ENCODE measurements at places on chromosomes 12 and 14. TPM values are rescaled to one million over a fixed set of nuclear protein-coding genes. Genes with fewer than 3 reads are reported as not detected.

Gene B4GALNT1
- 2.8 TPM for total RNA-seq

Gene KCNK10
- total RNA-seq = not detected

Gene PIWIL1
- total RNA-seq = not detected

Gene GSG1
- 0.85 TPM for total RNA-seq

Gene TSPAN11
- under 0.01 TPM for total RNA-seq

Gene PTPRR
- total RNA-seq = 2.8 TPM

Gene APPL2
- 27.1 TPM for total RNA-seq

Gene USP44
- 0.58 TPM for total RNA-seq

Gene PAWR
- 57.5 TPM for total RNA-seq

Gene TCL1B
- total RNA-seq = not detected

Gene TAS2R8
- total RNA-seq = not detected

Gene WIF1
- not detected for total RNA-seq

Gene KRT78
- not detected for total RNA-seq

Gene EML5
- total RNA-seq = under 0.01 TPM

Gene CLEC6A
- not detected for total RNA-seq

Gene CD163
- total RNA-seq = under 0.01 TPM

Data from regular cardiac myocyte (primary cell).